ENCODE measurements at places on chromosomes 7 and 10. TPM values are rescaled to one million over a fixed set of nuclear protein-coding genes. Genes with fewer than 3 reads are reported as not detected.
A peak's percentile ranks its signal among the peaks of the same experiment; 100 is the strongest.

- H3K36me3 ChIP-seq: no peaks in the 10 kb centered on the region
- no peak overlapping the region for H3K4me3 ChIP-seq
- no peak overlapping the region for H3K27ac ChIP-seq
- no peak for DNase-seq
- no peaks in the 10 kb centered on the region for H3K27me3 ChIP-seq
Observed at GRCh38 chr10:132929953-132930548, 12.3 kb downstream of the CFAP46 start.

GRCh38 chr7:21675255-21675654, 132.4 kb downstream of the DNAH11 start:
- H3K36me3 ChIP-seq: no peaks in the 10 kb centered on the region
- H3K27me3 ChIP-seq: no peaks in the 10 kb centered on the region
- no peak overlapping the region for H3K27ac ChIP-seq
- H3K4me3 ChIP-seq: no peak overlapping the region

DNA sequence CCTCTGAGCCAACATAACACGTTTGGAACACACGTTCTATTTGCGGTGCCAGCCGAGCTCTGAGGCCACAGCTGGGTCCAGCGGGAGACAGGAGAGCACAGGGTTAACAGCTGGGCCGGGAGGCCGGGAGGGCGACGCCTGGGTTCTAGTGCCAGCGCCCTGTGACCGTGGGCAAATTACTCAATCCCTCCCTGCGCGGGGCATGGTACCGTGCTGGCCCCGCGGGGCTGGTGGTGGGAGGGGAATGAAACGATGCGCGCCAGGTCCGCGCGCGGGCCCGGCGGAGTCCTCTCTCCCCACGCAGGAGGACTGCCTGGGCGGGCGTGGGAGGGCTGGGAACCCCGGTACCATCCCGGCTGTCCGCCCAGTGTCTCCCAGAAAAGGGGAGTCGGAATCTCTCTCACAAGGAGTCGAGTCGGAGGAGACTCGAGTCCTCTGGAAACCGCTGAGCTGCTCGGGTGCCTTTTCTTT, 30.4 kb downstream of the LEP start:
- H3K27ac ChIP-seq: no peak overlapping the region
- no peak for DNase-seq
- H3K4me3 ChIP-seq: peak overlapping the region; percentile 37
- peaks cover 33% of the 10 kb centered on the region for H3K27me3 ChIP-seq

- H3K27me3 ChIP-seq: no peaks in the 10 kb centered on the region
- H3K36me3 ChIP-seq: no peaks in the 10 kb centered on the region
- peak overlapping the region; percentile 2 for H3K4me3 ChIP-seq
- DNase-seq: peak; percentile 85
- no peak overlapping the region for H3K27ac ChIP-seq
Observed at GRCh38 chr10:21292763-21293517, 232.5 kb downstream of the SKIDA1 start.

DNA sequence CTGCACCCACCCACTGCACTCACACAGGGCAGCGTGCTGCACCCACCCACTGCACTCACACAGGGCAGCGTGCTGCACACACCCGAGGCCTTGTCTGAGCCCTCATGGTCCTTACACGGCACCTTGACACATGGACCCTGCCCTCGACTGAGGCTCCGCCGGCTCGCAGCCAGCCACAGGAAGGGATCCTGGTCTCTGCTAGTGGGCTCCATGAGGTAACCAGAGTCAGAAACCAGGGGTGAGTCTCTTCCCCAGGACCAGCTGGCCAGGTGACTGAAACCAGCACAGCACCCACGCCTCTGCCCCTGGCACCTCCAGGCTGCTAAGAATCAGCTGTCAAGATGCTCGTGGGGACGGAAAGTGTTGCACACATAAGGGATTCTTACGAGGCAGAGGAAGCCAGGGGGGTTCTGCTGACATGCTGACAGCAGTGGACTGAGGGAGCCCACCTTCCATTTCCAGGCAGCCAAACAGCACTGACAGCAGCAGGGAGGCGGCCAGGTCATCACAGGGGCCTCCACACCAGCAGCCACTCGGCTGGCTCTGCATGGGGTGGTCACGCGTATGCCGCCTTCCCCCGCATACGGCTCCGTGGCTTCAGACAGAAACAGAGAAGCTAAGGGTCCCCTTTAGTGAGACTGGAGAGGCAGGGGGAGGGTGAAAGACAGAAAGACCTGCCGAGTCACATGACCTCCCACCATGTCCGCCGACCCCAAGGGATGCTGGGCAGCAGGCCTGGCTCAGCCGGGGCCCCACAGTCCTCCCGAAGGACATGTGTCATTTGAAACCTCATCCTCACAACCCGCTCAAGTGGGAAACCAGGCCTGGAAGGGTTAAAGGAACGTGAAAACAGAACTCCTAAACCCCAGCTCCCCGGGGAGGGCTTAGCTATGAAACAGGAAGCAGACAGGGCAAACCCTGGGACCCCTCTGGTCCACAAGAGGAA, 34.2 kb downstream of the GPER1 start:
- H3K4me3 ChIP-seq: no peak overlapping the region
- no peak overlapping the region for H3K27ac ChIP-seq
- H3K27me3 ChIP-seq: no peaks in the 10 kb centered on the region
- DNase-seq: no peak
- peaks cover 6% of the 10 kb centered on the region for H3K36me3 ChIP-seq

DNA sequence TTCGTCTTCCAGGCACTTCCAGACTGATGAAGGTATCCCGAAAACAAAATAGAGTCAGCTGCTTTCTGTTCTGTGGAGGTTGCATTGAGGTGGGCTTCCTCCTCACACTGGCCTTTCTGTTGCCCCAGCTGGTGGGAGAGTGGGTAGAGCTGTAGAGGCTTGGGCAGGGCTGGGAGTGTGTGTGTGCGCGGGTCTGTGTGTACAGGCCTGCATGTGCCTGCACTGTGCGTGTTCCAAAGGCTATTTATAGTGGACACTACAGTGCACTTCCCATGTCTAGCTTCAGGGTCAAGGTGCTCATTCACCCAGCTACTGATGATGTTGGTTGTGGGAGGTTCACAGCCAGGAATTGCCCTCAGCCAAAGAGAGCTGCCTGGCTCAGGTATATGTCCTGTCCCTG, 260.1 kb upstream of the HABP2 start:
- no peaks in the 10 kb centered on the region for H3K36me3 ChIP-seq
- no peak overlapping the region for H3K4me3 ChIP-seq
- H3K4me1 ChIP-seq: peaks cover 11% of the 10 kb centered on the region
- no peak for DNase-seq

DNA sequence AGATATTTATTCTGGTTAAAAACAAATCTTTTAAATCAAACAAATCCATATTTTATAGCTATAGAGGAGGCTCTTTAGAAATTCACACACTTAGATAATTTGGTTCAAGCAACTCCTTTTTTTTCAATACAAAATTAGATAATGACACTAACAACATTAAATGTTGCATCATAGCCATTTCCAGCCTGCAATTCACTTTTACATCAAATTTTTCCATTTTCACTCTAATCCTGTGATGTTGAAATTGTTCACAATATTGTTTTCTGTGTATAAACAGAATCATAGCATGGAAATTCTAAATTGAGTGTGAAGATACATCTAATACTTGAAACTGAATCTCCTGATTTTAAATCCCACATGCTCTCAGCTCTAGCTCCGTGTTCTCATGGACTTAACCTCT, 482.6 kb downstream of the INHBA start:
- no peak overlapping the region for H3K27ac ChIP-seq
- DNase-seq: no peak
- no peaks in the 10 kb centered on the region for H3K4me1 ChIP-seq
- no peak overlapping the region for H3K4me3 ChIP-seq

DNA sequence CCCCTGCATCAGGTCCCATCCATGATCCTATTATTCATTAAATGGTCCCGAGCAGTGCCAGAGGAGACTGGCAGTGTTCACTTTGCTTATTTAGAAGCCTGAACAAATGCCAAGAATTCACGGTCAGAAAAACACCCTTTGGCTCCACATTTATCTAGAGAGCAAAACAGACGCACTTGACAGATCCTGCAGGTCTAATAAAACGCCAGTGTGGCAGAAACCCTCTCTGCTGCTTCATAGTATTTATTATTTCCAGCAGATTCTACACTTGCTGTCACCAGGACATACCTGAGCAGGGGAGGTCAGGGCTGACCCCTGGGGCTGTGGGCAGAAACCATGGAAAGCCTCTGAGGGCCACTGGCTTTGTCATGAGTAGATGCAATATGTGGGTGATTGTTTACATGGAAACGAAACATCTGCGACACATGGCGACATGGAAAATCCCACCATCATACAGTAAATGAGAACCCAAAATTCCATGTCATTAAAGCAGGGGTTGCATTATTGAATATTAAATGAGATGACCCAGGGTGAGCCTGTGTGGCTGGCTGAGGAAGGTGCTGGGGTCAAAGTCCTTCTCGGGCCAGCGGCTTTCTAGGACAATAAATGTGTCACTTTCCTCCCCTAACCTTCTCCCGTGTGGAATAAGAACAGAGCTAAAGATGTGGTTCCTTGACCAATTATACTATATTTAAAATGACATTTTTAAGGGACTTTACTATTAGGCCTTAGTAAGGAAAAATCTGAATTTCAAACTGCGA, 205.9 kb upstream of the SVIL start:
- H3K27me3 ChIP-seq: no peaks in the 10 kb centered on the region
- no peaks in the 10 kb centered on the region for H3K36me3 ChIP-seq
- H3K4me1 ChIP-seq: peaks cover 7% of the 10 kb centered on the region
- H3K4me3 ChIP-seq: no peak overlapping the region
- H3K27ac ChIP-seq: peak overlapping the region; percentile 91

- peaks cover 7% of the 10 kb centered on the region for H3K36me3 ChIP-seq
- H3K27me3 ChIP-seq: no peaks in the 10 kb centered on the region
- H3K4me1 ChIP-seq: peaks cover 30% of the 10 kb centered on the region
- no peak overlapping the region for H3K27ac ChIP-seq
Observed at GRCh38 chr10:49075743-49076142, 39.6 kb downstream of the VSTM4 start.

DNA sequence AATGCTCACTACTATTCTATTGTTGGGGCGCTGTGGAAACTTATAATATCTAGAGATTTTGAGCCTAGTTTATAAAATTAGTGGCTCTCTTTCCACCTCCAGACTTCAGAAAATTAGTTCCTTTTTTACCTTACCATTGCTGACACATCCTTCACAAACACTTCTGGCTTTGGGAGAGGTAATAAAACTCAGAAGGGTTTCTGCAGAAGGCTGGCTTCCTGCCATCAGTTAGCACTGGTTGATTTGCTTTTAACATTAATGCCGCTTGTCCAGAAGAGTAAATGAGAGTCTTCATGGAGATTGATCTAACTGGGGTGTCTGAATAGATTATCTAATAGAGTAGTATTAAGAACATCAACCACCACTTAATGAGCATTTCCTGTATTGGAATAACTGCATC, 20.3 kb downstream of the ACSM6 start:
- no peaks in the 10 kb centered on the region for H3K36me3 ChIP-seq
- no peaks in the 10 kb centered on the region for H3K27me3 ChIP-seq
- no peak overlapping the region for H3K27ac ChIP-seq
- no peaks in the 10 kb centered on the region for H3K4me1 ChIP-seq

GRCh38 chr10:58282615-58283014, 13.7 kb downstream of the CISD1 start:
- H3K36me3 ChIP-seq: peaks cover 14% of the 10 kb centered on the region
- H3K4me1 ChIP-seq: peaks cover 29% of the 10 kb centered on the region
- no peak overlapping the region for H3K27ac ChIP-seq

The AASS gene
- 16.2 TPM for total RNA-seq

- H3K4me1 ChIP-seq: no peaks in the 10 kb centered on the region
- DNase-seq: peak; percentile 28
- no peaks in the 10 kb centered on the region for H3K36me3 ChIP-seq
- H3K27ac ChIP-seq: no peak overlapping the region
Observed at GRCh38 chr7:95169678-95170077, 154.7 kb downstream of the PON1 start.

- H3K4me1 ChIP-seq: peaks cover 11% of the 10 kb centered on the region
- H3K36me3 ChIP-seq: no peaks in the 10 kb centered on the region
- H3K27ac ChIP-seq: no peak overlapping the region
Observed at GRCh38 chr7:351681-352480, 61.9 kb downstream of the FOXL3 start.

The FAM185A gene
- total RNA-seq: 6.7 TPM
